ENCODE measurements at places on chromosomes 13 and 19. TPM values are rescaled to one million over a fixed set of nuclear protein-coding genes. Genes with fewer than 3 reads are reported as not detected.

PROZ gene
- polyA plus RNA-seq = 4.8 TPM

CCL25 gene
- 0.44 TPM for polyA plus RNA-seq

- DNase-seq = no peak
These were observed 29.9 kb upstream of the FAM124A start for GRCh38 chr13:51192348-51192747.

DNA sequence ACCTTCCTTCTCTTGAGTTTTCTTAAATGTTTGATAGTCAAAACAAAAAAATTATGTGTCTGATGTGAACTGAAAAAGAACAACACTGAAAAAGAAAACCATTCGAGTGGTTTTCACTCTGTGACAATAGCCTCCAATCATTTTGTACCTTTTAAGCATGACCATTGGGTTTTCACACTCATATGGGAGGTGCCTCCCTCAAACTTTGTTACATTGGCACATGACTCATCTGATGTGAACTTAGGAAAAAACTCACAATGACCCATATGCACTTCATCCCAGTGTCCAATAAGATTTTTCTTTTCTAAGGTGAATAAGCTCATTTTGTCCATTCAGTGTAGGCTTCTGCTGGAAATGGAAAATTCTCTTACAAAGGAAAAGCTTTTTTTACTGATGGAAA lies 66.6 kb upstream of the XPO4 start:
- no peak for DNase-seq

GRCh38 chr13:104085611-104086010 lies 1019.4 kb upstream of the SLC10A2 start:
- DNase-seq = no peak

- DNase-seq = no peak
These were observed 117.8 kb downstream of the KCTD12 start for GRCh38 chr13:76768384-76768783.
